ENCODE measurements at places on chromosomes 16 and 17.
A peak's percentile ranks its signal among the peaks of the same experiment; 100 is the strongest.

DNA sequence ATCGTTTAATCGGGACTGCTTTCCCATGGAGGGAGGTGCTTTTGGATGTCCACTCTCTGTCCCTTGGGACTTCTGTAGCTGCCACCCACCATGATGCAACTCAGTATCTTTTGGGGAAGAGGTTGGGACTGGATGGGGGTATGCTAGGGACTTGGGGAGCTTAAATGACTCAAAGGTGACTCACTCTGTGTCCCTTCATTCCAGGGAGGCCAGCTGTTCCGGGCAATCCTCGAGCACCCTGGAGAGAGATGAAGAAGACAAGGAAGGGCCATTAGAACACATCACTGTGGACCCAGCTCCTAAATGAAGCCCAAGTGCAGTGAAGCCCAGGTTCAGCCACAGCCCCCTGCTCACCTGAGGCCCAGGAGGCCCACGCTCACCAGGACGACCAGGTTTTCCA lies 4.6 kb downstream of the COL1A1 start:
- DNase-seq = no peak

DNA sequence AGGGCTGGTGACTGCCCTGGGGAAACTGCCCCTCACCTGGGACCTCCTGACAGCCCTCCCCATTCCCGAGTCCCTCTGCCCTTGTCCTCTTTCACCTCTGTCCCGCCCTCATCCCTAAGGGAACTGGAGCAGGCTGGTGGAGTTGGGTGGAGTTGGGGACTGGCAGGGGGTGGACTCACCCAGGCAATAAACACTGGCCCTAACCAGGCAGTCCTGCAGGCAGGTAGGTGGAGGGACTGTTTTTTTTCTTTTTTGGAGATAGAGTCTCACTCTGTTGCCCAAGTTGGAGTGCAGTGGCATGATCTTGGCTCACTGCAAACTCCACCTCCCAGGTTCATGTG lies 11.7 kb downstream of the GCGR start:
- DNase-seq = no peak

DNA sequence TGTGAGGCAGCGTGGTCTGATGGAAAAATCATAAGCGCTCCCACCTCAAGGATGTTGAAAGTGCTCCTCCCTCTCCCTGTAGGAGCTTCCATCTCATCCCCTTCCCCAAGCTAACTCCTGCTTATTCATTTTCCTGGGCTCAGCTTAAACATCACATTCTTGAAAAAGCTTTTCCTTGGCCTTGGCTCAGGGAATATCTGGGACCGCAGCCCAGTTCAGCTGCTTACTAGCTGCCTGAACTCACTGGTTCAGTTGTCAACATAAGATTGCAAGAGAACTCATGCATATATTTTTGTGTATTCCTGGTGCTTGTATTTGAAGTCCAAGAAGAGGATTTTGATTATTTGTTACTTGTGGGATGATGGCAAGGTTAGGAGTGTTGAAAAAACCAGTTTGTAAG lies 91.5 kb downstream of the UTP18 start:
- no peak for DNase-seq

DNA sequence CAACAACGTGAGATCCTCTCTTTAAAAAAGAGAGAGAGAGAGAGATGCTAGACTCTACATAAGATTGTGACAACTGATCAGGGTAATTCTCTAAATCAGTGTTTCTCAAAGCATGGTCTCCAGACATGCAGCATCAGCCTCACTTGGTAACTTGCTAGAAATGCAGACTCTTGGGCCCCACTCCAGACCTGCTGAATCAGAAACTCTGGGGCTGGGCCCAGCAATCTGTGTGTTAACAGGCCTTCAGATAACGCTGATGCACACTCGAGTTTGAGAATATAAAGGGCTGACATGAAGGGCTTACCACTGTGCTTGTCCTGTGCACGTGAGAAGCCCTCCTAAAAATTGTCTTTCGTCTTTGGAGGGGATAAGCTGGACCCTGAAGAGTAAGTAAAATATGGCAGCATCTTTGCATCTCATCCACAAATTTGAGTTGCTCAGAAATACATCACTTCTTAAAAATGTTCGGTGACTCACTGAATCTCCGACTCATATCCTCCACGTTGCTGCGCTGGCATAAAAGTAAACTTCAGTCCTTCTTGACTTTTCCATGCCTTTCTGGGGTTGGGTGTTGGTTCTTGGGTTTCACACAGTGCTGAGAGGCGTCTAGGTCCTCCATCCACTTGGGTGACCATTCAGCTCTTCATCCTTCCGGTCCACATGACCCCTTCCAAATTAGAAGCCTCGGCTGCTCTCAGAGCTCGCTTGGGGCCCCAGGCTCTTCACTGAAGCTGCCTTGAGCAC lies 26.1 kb upstream of the KDM8 start:
- DNase-seq = no peak

DNA sequence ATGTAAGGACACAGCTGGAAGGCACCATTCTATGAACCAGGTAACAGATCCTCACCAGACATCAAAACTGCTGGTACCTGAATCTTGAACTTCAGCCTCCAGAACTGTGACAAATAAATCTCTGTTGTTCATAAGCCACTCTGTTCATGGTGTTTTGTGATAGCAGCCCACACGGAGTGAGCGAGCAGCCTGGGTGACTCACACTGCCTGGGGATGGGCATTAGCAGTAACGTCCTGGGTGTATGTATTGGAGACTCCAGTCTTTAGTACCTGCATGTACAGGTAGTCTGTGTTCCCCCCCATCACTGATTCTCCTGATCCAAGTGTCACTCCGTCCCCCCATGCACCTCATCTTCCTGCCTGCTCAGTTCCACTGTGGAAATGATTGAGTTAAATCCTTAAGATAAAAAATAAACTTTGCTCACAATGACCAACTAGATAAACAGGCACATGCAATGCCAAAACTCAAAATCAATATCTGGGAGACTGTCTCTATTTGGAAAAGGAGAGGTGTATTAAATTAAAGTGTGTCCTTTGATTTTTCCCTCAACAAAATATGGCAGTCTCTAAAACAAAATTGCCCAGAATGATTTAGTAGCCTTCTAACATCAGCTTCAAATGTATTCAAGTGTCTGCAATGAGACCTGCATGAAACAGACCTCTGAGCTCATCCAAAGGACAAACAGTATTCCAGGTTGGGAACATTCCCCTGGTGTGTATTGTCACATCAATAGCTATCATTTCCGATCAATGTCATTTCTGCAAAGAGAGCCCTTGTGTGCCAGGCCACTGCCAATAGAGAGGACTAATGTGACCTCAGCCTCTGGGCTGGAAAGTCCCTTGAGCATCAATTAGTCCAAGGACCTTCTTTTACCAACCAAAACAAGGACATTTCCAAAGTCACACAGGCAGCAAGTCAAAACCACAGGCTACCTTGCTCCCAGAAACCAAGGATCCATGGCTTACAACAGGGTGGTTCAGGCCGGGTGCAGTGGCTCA lies 12.2 kb upstream of the VAT1L start:
- DNase-seq = no peak

DNA sequence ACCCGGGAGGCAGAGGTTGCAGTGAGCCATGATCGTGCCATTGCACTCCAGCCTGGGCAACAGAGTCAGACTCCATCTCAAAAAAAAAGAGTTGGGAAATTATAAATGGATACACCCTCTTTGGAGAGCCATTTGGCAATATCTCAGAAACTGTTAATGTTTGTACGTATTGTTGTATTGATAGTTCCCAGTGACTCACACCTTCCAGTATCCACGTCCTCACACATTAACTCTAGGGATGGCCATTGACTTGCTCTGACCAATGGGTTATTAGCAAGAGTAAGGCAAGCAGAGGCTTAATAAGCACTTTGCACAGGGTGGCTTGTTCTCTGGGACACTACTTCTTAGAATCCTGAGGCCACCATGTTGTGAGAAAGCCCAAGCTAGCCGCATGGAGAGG lies 107.6 kb upstream of the LHX1 start:
- no peak for DNase-seq

GRCh38 chr16:87581857-87582215 lies 20.5 kb upstream of the JPH3 start:
- no peak for DNase-seq

- DNase-seq = no peak
Observed at GRCh38 chr16:70661918-70662641, 15.7 kb downstream of the IL34 start.

DNA sequence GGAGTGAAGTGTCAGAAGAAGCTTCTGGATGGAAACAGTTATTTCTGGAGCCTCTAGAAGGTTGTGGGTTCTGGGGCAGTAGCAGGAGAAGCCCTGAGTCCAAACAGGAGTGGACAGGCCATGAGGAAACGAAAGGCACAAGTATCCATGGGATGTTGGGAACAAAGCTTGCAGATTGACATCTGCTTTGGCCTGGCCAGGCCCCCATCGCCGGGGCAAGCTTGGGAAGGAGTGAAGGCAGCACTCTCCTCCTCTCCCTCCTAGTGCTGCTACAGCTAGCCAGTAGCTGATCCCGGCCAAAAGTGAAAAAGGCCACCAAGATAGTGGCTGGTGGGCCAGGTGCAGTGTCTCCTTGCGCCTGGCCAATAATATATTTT lies 40.4 kb downstream of the B9D1 start:
- DNase-seq = peak; percentile 8

GRCh38 chr17:50550661-50551432 lies 3.9 kb downstream of the SPATA20 start:
- DNase-seq = no peak

DNA sequence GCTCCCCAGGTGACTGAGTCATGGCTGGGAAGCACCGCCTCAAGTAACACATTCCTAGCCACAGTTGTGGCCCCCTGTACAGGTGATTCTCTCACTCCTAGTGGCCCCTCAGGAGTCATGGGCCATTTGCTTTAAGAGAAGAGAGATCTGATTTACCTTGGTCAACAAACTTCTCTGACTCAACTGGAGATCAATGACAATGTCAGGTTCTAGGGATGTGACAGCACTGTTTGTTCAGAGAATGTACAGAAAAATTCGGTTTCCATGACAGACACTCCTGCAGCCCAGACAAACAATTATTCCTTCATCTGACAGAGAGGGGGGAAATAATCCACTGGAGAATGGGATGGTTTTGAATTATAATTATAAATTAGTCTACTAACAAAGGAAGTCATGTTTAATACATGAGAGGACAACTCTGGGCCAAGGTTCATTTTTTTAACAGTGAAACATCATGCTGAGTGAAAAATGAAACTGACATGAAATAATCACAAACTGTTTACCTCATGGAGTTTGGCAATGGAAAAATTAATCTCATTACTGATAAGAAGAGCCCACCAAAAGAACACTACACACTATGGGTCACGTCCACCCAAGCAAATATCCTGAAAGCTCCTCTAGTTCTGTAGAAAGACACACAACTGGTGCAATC lies 9.7 kb downstream of the ERN1 start:
- no peak for DNase-seq

GRCh38 chr16:87924811-87925670 lies 11.3 kb downstream of the CA5A start:
- no peak for DNase-seq

- no peak for DNase-seq
Observed at GRCh38 chr16:23876256-23876896, 40.6 kb downstream of the PRKCB start.

GRCh38 chr17:56231693-56232092 lies 78.4 kb downstream of the ANKFN1 start:
- DNase-seq = no peak

GRCh38 chr17:57406131-57406980 lies 150.0 kb downstream of the MSI2 start:
- DNase-seq = no peak

DNA sequence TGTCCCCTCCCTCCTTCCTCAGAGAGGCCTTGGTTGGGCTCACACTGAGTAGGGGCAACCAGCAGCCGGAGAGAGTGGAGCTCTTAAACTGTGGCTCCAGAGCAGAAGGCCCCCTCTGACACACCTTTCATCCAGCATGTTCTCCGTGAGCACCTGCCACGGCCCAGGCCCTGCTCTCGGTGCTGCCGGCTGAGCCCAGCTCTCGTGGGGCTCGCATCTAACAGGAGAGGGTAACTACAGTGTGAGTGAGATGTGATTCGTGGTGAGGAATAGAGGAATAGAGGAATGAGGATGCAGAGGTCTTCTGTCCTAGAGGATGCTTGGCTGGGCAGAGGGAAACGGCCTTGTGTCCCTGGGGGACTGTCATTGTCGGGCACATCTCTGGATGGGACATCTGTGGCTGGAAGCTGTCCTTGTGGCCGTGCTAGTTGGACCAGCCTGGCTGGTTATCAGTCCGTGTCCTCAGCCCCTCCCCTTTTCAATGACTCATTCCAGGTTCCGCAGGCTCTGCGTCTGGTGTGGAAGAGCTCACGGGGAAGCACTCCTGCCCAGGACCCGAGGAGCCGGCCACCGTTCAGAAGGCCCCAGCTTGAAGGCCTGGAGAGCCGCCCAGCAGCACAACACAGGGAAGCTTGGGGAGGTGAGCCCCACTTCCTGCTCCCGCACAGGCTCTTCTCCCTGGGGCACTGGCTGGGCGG lies 11.9 kb upstream of the DNASE1 start:
- DNase-seq = peak; percentile 43

DNA sequence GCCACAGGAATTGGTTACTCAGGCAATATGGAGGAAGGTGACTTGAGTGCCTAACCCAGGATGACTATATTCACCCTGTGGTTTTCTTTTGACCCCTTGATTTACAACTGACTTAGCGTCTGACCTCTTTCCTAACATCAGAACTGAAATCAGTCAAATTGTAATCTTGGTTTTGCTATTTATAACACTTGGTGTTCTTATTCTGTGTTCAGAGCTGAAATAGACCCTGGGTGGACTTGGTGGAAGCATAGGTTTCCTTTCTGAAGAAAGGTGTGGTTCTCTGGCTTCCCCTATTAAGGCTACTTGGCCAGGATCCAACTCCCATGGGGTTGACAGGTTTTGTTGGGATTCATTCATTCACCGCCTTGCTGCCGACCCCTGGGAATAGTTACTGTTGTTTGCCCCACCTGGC lies 80.8 kb downstream of the CLEC16A start:
- no peak for DNase-seq

- DNase-seq = peak; percentile 38
Observed at GRCh38 chr17:79053251-79053925, 21.2 kb upstream of the ENGASE start.

GRCh38 chr16:74825941-74826340 lies 51.3 kb upstream of the FA2H start:
- no peak for DNase-seq

GRCh38 chr17:30234964-30235363 lies 533 bp downstream of the SLC6A4 start:
- DNase-seq = no peak

- peak; percentile 72 for DNase-seq
Observed at GRCh38 chr17:18033442-18034099, 5.4 kb downstream of the ATPAF2 start.

DNA sequence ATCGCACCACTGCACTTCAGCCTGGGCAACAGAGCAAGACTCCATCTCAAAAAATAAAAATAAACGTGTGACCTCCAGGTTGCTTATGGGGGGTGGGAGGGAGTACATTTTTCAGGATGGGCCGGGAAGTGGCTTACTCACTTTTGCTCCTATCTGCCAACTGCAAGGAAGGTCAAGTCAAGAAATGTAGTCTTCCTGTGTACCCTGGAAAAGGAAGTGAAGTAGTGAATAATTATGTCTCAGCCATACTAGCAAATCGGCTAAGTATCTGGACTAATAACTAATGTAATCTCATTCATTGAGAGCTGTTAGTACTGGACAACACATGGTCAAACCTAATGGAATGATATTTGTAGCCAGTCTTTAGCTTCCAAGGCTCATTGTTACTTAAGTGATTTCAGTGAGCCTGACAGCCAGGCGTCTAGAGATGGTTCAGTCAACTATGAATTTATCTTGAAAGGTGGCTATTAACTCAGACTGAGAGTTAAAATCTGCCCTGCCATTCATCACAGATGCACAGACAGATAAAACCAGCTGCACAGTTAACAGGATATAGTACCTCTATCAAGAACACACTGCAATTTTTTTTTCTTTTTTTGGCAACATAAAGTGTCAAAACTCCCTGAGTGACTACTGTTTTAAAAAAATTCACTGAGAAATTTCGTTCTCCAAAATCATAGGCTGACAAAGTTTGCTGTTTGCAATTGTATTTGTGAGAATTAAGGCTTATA lies 3.7 kb upstream of the TACO1 start:
- DNase-seq = no peak

All from activated effector memory CD4-positive, alpha-beta T cell treated with anti-CD3 and anti-CD28 coated beads, Interleukin-2, amount 50 U/mL, for 16 hours (primary cell).